Fibroblast of skin of right biceps (primary cell): ENCODE measurements at places on chromosomes 3 and 15.

DNA sequence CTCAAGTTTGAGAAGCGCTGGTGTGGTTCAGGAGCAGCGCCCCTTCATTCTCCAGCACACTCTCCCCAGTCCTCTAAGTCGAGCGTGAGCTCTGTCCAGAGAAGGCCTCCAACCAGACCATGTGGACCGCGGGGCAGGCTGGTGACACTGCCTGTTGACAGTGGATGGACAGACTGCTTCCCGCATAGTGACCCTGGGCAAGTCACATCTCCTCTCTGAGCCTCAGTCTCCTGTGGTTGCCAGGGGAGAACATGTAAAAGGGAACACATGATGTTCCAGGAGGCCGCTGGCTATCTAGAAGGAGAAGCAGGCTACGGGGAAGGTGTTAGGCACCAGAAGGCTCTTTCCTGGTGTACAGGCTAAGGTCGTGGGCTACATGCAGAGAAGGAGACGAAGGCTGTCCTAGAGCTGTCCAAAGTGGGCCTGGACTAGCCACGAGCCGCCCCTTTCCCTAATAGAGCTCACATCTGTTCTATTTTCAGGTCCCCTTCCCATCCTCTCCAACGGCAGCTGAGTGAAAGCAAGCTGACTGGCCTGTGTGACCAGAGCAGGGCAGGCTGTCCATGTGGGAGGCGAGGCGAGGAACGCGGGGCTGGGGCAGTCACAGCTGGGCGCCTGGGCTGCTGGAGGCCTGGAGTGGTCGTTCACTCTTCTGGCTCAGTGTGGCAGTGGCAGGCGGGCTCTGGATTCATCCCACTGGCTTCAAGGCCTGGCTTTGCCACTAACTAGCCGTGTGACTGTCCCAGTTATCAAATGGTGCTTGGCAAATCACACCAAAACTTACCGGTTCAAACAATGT, 11.1 kb downstream of the ISG20 start:
- DNase-seq: no peak

- DNase-seq: no peak
These were observed 20.7 kb downstream of the TRANK1 start for GRCh38 chr3:36923981-36924743.

DNA sequence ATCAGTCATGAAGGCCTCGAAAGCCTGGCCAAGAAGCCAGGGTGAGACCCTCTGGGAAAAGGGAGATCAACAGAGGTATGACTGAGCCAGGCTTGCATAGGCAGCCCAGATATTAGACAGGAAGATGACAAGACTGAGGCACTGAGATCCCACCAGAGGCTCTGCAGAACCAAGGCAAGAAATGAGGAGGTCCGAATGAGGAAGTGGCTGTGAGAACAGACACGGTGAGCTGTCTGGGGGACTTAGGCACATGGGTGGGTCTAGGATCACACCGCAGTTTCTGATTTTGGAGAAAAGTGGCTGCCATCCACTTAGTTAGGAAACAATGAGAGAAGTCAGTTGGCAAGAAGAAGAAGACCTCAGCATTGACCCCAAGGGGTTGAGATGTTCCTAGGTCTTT, 31.5 kb upstream of the PRSS50 start:
- DNase-seq: no peak

GRCh38 chr3:140651287-140651686, 26.6 kb upstream of the TRIM42 start:
- DNase-seq: no peak

GRCh38 chr3:124483915-124484470, 246.3 kb upstream of the UMPS start:
- DNase-seq: no peak

DNA sequence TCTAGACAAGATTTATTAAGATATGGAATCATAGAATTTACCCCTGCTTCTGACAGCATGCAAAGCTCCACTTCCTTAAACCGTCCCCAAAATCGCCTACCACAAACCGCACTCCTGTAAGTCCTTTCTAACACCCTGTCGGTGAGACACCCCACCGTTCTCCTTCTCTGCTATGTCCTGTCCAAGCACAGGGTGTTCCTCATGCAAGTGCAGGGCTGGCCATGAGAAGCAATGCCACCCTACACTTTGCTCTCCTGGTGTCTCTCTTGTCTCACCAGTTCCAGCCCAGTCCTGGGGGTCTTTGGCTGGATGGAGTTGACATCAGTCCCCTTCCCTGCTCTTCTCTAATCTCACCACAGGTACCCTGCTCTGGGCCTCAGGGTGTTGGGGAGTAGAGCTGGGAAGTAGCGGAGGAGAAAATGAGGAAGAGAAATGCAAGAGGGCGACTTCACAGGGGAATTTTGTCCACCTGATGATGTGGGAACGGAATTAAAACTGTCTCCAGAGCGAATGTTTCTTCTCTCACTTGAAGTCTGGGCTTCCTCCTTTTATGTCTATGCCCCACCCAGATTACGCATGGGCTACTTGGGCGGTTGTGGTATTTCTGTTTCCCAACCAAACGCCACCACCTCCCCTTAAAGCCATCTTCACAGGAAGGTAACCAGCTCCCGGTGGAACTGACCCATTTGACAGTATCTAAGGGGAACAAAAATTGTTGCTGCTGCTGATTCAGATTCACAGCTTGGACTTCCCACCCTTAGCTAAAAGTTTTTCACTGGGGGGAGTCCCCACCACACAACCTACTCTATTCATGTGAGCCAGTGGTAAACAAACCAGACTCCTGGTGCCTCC, 49.9 kb downstream of the CASR start:
- no peak for DNase-seq

DNA sequence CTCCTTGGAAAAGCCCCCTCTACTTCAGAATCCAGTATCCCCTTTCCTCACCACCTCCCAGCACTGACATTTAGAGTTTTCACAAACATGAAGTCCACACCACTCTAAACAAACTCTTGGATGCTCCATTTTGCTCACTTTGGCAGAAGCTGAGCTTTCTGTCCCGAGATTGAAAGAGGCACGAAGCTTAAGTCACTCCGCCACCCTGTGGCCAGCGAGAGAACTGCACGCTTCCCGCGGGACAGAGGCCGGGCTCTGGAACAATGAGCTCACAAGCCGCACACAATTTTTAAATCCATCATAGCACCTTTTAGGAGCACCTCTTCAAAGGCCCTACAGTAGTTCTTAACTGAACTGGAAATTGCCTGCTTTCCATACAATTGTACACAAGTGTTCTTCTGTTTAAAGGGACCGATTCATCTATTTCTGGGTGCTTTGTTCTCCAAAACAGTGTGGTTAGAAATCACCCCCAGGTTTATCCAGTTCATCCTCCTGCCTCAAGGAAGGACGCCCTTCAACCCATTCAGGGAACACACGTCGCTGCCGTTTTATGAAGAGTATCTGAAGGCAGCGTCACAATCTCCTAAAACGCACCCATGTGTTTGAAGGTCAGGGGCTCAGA, 226.1 kb downstream of the VPS13C start:
- peak; percentile 67 for DNase-seq

GRCh38 chr3:187130346-187131066, 8.8 kb downstream of the RPL39L start:
- DNase-seq: peak; percentile 3

- peak; percentile 15 for DNase-seq
These were observed 14.4 kb upstream of the ALDH1L1 start for GRCh38 chr3:126194713-126195305.

GRCh38 chr3:16663854-16664712, 58.9 kb upstream of the DAZL start:
- no peak for DNase-seq

GRCh38 chr3:71978150-71978721, 193.3 kb upstream of the PROK2 start:
- no peak for DNase-seq

DNA sequence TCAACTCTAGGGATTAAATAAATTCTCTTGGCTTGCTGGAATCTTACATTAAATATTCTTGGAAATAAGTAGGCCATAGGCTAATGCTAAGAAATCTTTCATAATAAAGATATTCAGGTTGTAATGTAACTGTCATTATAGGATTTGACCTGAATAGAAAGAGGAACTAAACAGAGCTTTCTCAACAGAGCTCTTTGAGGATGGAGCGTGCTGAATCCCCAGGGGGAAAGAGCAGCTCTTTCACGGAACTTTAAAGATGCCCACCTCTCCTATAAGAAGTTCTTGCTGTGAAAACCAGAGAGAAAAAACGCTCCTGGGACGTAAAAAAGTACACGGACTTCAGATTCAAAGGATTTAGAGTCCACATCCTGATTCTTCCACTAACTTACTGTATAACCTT, 77.9 kb downstream of the NTRK3 start:
- DNase-seq: no peak

- DNase-seq: no peak
These were observed 153.9 kb downstream of the KLF13 start for GRCh38 chr15:31480356-31481025.

DNA sequence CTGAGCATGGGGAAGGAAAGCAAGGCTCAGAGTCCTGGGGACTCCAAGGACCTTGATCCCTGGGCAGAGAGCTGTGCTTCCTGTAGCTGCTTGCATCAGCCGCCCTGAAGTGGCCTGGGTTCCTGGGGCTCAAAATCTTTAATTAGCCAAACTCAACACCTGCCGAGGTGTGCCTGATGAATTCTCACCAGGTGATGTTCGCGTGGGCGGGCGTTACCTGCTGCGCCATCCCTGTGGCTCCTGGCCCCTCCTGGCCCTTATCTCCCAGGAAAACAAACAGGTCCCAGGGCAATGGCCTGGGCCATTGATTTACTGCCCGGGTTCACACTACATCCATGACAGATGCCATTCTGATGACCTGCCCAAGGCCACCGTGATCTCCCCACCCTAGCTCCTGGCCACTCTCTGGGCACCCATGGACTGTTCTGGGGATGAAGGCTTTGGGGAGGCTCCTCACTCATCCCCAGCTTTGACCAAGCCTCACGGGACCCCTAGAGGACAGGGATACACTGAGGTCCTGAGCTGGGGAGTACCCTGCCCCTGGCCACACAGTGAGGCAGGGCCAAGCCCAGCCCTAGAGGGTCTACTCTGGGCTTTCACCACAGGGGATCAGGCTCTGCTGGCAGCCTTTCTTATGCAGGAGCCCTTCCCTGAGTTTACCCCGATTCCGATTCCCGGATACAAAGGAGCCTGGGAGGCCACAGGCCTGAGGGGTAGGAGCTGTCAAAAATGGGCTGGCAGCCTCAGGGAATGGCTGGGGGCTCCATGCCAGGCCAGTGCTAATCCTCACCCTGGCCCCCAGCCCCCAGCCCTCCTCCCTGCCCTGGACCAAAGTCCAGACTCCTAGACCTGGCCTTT, 5.7 kb downstream of the SLC38A3 start:
- DNase-seq: no peak

DNA sequence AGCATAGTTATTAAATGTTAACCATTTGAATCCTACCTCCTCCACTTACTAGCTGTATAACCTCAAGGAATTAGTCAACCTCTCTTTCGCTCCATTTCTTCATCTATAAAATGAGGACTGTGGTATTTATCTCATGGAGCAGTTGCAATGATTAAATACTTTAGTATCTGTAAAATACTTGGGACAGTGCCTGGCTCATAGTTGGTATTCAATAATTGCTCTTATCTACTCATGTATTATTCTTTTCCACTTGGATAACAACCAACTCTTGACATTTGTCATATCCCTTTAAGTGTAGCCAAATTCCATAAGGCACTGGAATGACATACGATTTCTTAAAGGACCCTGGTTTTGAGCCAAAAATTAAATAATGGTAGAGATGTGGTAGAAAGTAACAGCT, 72.0 kb downstream of the FSIP1 start:
- peak; percentile 80 for DNase-seq

GRCh38 chr3:174737966-174738365, 121.2 kb upstream of the NAALADL2 start:
- DNase-seq: no peak

GRCh38 chr15:71115567-71116351, 488 bp downstream of the THSD4 start:
- peak; percentile 52 for DNase-seq

DNA sequence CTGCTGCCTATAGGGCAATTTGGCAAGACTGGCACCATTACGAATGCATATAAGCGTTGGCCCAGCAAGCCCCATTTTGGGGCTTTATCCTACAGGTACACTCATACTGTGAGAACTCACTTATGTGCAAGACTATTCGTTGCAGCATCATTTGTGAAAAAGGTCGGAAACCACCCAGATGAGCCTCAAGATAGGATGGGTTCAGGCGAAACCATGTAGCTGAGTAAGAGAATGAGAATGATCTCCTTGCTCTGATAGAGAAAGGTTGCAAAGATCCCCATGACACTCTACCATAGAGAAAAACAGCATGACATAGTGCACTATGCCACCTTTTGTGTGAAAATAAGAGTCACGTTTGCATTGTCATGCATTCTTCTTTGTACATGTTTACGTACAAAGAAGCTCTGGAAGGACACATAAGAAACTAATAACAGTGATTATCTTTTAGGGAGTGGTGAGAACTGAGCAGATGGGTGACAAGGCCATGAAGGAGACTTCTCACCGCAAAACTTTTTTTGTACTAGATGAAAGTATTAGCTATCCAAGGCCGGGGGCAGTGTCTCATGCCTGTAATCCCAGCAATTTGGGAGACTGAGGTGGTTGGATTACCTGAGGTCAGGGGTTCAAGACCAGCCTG, 50.0 kb downstream of the RHCG start:
- DNase-seq: no peak

- peak; percentile 31 for DNase-seq
These were observed 23.2 kb downstream of the NRG4 start for GRCh38 chr15:75989045-75989444.

DNA sequence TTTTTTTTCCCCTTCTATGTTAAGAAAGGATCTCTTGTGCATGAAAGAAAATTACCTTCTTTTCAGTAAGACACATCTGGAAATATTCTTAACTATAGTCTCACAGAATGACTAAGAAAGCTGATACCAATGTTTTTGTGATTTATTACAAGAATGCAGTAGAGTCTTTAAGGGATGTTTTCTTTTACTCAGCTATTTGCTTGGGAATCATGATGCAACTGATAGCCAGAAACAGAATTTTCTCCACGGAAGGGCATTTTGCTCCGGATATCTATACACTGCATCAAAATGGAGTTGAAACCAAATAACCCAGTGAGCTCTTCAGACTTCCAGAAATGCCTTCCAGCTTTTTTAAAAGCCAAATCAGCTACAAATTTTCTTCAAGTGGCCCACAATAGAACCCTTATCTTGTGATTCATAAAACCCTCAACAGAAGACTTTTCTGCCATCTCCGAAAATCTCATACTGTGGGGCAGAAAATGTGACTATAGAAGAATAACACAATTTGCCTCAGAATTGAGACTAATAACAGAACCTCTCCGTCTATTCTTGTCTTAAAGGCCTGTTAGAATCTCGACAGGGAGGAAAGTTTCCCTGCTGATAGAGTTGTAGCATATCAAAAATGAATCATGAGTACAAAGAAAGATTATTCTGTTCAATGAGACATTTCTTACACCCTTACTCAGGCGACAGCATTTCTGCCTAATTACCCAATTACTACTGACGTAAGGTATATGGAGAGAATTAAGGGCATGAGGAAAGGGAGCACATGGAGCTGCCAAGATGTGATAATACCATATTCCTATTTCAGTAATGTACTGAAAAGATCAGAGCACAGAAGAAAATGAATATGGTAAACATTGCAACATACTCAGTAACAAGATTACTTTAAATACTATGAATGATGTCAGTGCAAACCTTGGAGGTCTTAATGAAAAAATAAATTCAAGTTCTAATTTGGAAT, 900.1 kb downstream of the ROBO1 start:
- peak; percentile 72 for DNase-seq

GRCh38 chr15:49696433-49696832, 75.6 kb downstream of the DTWD1 start:
- DNase-seq: peak; percentile 84

- DNase-seq: peak; percentile 30
These were observed 103.3 kb downstream of the ATG7 start for GRCh38 chr3:11375333-11376088.

GRCh38 chr3:134095005-134095404, 65.3 kb upstream of the SLCO2A1 start:
- no peak for DNase-seq

GRCh38 chr3:128004661-128005060, 47.6 kb upstream of the SEC61A1 start:
- DNase-seq: no peak
